NK-92 treated with Interleukin-12 subunit alpha and Interleukin-12 subunit beta, amount 100 ng/mL, for 24 hours (cell line): ENCODE measurements at places on chromosomes 16 and 17.

GRCh38 chr17:28898527-28898955 is 1.0 kb upstream of the FLOT2 start:
- DNase-seq, result no peak

DNA sequence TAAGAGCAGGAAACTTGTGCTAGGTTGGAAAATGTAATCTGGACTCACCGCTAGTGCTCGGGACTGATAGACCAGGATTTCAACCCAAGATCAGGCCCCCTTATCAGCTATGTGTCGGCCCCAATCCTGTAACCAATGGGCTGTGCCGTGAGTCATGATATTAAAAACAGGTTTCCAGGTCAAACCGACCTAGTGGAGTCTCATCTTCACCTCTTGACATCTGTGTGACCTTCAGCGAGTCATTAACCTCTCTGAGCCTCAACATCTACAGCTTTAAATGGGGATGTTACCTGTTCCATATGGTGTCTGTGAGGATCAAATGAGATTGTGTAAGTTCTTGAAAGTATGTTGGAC is 512 bp downstream of the PMM2 start:
- peak; percentile 38 for DNase-seq

- no peak for DNase-seq
Measured at GRCh38 chr17:81180836-81181810, 15.1 kb upstream of the AATK start.

GRCh38 chr17:57471868-57472368 is 215.6 kb downstream of the MSI2 start:
- DNase-seq, result no peak

DNA sequence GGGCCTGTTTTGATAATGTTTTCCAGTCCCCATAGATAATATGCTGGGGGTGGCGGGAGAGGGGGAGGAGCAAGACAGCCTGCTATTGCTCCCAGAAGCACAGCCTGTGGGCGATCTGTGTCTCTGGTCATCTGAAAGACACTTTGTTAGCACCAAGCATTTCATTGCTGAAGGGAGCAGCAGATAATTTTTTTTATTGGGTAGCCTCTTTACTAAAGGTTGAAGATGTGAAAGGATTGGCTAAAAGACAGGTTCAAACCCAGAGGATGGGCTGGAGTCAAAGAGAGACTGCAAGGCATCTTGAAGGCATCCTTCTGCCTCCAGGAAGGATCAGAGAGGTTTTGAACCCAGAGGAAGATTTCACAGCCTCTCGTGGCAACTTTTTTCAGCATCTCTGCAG is 60.6 kb downstream of the C17orf67 start:
- DNase-seq, result no peak

- DNase-seq, result no peak
Measured at GRCh38 chr16:31410082-31410481, 16.9 kb downstream of the ITGAD start.

DNA sequence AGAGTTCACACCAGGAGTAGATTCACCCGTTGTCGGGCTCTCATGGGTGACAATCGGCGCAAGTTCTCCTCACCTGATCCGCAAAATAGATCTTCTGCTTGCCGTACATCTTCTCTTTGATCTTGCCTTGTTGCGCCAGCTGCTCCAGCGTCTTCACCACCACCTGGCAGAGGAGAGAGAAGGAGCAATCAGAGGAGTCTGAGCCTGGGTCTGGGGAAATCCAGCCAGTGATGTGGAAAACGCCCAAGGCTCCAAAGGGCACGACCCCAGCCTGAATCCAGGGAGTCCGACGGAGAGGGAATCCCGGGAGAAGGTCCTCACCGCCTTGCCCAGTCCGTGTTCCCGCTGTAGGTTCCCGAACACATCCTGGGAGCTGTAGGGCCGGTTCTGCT is 393 bp downstream of the PSMC3IP start:
- DNase-seq, result no peak

DNA sequence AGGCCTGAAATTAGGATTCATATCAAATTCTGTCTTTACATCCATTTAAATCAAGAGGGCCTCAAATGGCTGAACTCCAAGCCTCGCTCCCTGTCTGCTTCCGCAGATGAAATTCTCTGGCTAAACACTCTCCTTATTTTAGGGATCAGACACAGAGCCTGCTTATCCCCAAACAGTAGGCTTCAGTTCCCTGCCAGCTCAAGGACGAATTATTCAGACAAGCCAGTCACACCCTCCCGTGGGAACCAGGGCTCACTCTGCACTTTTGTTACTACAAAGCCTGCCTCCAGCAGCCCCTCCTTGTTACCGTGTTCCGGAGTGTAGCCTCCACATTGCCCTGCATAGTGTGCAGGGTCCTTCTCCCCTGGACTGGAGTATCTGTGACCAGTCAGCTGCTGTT is 46.6 kb upstream of the LCMT1 start:
- DNase-seq, result no peak

DNA sequence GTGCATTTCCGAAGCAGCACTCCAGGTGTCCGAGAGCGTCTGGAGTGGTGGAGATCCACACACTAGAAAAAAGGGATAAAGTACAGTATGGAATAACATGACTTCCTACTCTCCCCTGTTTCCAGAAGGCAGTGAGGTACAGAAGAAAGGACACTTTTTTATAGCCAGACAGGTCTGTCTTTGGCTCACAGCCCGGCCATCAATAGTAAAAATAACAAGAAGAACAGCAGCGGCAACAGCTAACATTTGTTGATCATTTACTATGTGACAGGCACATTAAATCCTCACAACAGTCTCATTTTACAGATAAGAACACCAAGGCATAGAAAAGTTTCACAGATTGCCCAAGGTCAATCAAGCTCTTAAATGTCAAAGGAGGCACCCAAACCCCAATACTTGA is 16.2 kb downstream of the DYNLRB2 start:
- no peak for DNase-seq

DNA sequence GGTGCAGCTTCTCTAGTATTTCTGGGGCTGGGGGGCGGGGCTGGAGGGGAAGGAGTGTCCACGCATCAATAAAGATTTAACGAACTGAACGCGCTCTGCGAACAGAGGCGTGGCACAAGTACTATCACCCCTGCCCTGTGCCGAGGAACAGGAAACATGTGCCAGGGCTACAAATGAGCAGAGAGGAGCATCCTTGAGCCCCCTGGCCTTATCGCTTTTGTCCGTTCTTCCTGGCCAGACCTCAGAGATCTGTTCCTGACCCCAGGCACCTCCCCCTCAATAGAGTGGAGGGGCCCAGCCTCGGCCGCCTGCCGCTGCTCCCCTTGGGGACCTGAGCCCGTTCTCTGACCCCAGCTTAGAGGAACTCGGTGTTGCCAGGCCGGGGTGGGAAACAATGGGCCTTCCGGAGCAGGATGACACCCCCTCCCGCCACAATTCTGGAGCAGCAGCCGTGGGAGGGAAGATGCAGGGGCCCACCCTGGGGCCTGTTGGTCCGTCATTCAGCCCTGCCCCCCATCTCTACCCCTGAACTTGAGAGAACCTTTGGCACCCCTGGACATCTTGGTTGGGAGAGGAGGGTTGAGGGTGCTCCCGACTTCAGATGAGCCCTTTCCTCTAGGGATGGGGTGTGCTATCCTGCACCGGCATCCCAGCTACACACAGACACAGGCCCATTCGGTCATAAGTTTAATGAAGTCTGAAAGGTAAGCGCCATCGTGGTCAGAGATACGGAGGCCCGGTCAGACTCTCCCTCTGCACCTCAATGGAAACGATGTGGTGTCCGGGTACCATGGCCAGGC is 1.1 kb downstream of the NAA38 start:
- DNase-seq, result no peak

- no peak for DNase-seq
Measured at GRCh38 chr16:11170201-11170600, 85.8 kb downstream of the SOCS1 start.

DNA sequence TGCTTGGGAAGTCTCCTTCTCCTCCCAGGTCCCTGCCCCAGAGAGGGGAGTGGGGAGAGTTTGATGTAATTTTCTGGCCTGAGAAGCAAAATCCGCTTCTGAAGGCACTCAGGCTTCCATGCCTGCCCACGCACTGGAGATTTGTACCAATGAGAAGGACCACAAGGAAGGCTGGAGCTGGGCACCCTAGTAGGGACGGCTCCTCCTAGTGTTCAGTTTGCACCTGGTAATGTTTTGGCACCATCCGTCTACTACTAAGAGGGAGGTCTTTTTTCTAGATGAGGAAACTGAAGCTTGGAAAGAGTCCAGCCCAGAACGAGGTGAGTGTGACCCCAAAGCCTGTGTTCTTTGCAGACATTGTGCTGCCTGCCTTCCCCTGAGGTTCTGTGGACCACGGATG is 83.6 kb upstream of the NLRP1 start:
- no peak for DNase-seq

- no peak for DNase-seq
Measured at GRCh38 chr16:86198206-86199118, 299.5 kb downstream of the IRF8 start.

DNA sequence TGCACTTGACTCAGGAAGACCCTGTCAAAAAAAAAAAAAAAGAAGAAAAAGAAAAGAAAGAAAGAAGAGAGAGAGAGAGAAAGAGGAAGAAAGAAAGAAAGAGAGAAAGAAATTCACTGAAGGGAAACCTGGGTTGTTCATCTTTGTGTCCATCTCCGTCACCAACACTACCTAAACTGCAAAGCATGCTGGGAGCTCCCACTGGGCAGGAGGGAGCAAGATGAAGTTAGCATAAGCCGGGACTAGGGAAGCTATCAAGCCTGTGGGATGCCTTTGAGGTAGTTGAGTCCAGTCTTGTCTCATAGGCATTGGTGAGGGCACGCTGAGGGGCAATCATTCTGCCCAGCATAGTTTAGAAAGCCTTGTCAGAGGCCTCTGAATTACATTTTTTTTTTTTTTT is 7.6 kb upstream of the CBFB start:
- DNase-seq, result no peak

DNA sequence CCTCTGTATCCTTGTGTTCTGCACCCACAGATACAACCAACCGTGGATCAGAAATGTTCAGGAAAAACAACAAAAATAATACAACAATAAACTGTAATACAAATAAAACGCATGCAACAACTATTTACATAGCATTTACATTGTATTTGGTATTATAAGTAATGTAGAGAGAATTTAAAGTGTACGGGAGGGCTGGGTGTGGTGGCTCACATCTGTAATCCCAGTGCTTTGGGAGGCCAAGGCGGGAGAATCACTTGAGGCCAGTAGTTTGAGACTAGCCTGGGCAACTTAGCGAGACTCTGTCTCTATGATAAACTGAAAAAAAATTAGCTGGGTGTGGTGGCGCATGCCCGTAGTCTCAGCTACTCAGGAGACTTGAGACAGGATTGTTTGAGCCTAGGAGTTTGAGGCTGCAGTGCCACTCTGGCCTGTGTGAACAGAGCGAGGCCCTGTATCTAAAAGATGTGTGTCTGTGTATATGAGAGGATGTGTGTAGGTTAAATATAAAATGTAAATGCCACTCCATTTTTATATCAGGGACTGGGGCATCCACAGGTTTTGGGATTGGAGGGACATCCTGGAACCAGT is 13.3 kb downstream of the SEC14L1 start:
- no peak for DNase-seq

DNA sequence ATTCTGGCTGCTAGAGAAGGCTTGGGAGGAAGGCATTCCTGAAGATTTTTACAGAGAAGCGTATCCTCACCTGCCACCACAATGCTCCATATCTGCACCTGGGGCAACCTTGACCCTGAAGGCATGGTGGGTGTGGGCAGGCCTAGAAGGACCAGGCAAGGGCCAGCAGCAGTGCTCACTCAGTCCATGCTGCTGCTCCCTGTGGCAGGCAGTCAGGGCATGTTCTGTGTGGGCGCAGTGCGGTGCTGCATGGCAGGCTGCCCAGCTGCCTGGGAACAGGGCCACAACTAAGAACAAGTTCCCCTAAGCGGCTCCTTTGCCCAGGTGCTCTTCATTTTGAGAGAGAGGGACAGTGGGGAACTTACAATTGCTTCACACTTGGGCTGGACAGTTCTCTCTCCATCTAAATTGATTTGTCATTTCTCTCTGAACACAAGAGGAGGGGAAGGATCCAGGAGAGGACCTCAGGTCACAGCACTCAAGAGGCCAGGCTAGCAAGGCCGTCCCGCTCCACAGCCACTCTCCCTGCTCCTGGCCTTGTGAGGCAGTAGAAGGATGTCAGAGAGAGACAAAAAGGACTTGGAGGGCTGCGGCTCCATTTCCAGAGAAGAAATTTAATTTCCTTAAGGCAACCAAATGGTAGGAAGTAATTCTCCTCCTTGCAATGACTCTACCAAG is 158.8 kb downstream of the AATF start:
- DNase-seq, result no peak

- no peak for DNase-seq
Measured at GRCh38 chr16:56303066-56303715, 111.9 kb downstream of the GNAO1 start.

DNA sequence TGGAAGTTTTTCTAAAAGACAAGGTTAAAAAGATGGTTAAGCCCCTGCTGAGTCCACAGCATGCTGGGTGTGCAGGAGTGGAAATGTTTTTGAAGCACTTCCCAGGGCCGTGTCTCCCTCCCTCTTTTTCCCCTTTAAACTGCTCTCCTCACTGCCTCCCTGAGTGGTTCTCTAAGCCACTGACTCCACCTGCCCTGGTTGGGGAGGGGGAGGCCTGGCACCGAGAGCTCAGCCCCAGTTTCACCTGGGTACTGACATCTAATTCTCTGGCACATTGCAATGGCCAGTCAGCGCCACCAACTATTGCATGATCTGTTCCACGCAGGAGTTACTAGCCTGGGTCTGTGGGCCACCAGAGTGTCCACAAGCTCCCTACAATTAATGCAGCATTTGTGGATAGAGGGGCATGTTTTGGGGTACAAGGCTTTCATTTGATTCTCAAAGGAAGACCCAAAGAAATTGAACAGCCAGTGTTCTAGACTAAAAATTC is 22.7 kb downstream of the MPP3 start:
- DNase-seq, result no peak

DNA sequence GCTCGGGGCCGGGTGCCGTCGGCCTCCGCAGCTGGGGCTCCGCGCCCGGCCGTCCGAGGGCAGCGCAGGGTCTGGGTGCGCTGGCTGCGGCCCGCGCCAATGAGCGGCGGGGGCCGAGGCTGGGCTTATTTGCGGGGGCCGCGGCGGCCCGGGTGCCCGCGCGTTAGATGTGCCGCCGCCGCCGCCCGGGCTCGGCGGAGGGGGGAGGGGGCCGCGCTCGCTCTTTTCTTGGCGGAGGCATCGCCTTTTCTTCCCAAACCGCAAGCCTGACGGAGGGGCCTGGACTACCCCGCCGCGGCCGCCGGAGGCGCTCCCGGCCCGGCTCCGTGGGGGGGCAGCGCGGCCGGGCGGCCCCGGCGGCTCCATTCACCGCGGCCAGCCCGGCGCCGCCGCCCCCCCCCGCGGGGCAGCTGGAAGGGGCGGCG is at the start of gene NOTUM:
TSS of gene NOTUM (minus strand) at position 101 of the 425 bp plus-strand sequence. CDS start 278 bp downstream, outside the sequence.
- no peak for DNase-seq

GRCh38 chr17:48505788-48506187 is 25.0 kb downstream of the HOXB1 start:
- DNase-seq, result peak; percentile 70

DNA sequence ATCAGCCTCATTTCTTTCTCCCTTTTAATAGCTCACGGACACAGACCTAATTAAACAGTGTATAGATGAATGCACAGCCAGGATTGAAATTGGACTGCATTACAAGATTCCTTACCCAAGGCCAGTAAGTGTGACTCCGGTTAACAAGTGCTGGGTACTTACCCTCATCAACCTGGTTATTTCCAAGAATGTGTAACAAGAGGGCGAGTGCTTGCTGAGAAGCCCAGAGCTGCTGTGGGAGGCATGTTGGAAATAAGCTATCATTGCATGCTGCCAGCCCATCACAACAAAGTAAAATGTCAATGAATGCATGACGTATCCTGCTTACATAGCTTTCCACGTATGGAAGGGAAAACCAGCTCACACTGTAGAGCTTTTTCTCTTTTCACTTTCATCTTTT is 19.5 kb downstream of the LYRM1 start:
- no peak for DNase-seq

GRCh38 chr17:75313941-75314551 is 24.8 kb upstream of the SLC25A19 start:
- no peak for DNase-seq
